ENCODE measurements at places on chromosomes 3 and 15.

DNA sequence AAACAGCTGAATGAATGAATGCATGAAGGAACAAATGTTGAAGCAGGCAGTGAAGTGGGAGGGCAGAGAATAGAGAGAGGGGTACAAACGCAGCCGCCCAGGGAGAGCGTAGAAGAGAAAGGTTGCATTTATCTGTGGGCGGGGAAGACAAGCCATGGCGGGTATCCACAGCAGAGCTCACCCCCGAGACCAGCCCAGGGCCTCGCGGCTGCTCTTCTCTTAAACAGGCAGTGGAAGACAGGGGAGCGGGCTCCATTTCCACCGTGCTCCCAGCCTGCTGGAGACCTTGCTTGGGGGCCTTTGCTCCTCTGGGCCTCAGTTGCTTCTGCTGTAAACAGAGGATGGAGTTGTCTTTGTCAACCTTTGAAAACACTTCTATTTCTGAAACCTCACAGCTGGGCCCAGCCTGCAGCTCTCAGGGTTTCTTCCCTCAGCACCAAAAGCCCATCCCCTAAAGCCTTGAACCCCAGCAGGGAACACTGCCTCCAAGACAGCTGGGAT is 259.5 kb downstream of the UACA start:
- no peak for DNase-seq

DNA sequence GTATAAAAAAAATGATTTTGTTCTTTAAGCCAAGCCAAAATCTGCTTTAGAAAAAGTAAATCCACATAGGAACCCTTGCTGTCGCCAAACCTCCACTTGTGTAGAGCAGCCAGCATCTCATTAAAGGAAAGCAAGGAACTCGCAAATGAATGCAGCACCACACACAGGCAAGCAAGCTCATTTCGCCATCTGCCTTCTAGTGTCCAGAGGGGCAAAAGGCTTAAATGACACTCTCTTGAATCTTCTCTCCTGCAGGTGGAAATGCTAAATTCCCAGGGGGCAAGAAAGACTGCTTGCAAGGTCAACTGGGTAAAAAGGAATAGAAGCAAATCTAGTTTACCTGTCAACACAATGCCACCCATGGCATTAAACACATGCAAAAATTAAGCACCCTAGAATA is 2.4 kb downstream of the MB21D2 start:
- no peak for DNase-seq

DNA sequence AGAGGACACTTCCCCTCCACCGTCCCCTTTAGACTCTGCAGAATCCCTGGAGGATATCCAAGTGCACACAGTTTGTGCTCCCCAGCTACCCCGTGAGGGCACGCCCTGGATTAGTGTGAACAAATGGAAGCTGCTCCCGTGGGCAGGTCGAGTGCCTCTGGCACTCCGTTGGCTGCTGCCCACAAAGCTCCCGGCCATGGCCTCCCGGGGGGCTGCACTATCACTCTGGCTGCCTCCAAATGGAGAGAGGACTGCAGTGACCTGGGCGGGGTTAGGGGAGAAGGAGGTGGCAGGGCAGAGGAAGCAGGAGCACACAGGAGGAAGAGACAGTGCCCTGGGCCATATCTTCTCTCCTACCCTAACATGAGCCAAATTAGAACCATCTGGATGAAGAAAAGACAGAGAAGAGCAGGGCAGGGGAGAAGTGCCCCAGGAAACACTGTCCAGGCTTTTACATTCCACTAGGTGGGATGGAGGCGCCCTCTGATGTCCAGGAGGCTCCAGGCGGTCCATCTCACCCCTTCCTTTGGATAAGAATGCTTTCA is 29.4 kb upstream of the ACAD9 start:
- DNase-seq: no peak

- DNase-seq: no peak
These were observed 23.7 kb upstream of the FURIN start for GRCh38 chr15:90844696-90845095.

DNA sequence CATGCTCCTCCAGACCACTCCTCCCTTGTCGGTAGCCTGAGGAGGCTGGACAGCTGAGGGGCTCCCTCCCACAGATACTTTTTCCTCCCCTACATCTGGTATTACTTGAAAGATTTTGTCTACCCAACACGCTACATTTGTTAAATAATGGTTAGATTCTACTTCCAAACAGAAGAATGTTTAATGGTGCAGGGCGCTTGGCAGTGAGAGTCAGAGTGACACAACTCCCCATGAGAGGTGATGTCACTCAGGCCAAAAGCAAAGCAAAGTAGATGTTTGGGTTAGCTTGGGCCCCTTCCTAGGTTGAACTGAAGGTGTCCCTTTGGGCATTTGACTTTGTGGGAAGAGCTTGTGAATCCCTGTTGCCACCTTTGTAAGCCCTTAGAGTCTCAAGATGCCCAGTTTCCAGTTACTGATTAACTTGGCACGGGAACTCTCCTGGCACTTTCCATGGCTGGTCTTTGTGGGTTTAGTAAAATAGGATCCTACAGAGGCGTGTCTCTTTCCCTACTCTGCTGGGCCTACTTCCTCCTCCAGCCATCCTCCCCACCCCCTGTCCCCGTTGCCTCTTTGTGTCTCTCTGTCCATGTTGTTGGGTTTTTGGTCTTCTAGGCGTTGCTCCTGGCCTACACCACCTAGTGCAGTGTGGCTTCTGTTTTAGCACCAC is 5.6 kb downstream of the LIMD1 start:
- DNase-seq: no peak

- no peak for DNase-seq
These were observed 39.7 kb upstream of the VEPH1 start for GRCh38 chr3:157542711-157543500.

DNA sequence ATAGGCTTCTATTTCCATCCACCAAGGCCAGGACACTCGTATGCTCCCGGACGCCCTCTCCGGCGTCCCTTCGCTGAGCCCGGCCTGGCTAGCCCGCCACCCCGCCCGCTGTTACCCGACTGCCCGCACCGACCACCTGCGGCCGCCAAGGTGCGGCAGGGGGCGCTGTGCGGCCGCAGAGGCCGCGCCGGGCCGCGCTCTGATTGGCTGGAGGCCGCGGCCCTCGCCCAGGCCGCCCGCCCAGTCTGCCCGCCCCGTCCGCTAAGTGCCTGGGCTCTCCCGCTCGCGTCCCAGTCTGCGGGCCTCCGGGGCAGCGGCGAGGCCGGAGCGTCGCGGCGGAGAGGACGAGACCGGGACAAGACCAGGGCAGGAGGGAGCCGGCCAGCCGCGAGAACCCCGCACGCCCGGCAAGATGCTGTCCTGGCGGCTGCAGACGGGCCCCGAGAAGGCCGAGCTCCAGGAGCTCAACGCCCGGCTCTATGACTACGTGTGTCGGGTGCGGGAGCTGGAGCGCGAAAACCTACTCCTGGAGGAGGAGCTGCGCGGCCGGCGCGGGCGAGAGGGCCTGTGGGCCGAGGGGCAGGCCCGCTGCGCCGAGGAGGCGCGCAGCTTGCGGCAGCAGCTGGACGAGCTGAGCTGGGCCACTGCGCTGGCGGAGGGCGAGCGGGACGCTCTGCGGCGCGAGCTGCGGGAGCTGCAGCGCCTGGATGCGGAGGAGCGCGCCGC is at the start of gene SYNM:
SYNM (plus strand) TSS at position 293 of the 726 bp plus-strand sequence; CDS start at position 413, 120 bp downstream.
- DNase-seq: no peak

- no peak for DNase-seq
These were observed 109.8 kb downstream of the EPHA3 start for GRCh38 chr3:89217148-89217685.

DNA sequence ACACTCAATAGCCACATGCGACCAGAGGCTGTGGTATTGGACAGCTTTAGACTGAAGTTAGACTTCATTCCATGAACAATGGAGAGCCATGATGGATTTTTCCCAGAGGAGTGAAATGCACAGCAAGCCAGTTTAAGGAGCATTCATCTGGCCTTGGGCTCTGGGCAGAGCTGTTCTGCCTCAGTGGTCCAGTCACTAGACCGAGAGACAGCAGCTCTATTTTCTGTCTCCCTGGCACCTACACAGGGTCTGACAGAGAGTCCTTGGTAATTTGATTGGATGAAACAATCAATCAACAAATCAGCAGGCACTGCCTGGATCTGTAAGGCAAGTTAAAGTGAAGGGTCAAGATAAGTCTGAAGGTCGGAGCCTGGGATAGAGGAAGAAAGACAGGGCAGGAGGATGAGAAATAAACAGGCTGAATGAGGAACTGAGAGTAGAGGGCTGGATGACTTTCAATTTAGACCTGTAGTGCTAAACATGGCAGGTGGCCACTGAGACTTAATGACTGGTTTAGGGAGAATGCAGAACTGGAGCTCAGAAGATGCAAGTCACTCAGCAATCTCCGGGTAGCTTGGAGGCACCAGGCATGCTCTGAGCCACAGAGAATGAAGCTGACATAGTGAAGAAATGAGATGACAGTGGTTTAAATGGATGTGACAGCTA is 98.5 kb upstream of the SLC25A36 start:
- DNase-seq: no peak
